Right lobe of liver (tissue), 6 donors: ENCODE measurements at places on chromosomes 1 and 21.

DNA sequence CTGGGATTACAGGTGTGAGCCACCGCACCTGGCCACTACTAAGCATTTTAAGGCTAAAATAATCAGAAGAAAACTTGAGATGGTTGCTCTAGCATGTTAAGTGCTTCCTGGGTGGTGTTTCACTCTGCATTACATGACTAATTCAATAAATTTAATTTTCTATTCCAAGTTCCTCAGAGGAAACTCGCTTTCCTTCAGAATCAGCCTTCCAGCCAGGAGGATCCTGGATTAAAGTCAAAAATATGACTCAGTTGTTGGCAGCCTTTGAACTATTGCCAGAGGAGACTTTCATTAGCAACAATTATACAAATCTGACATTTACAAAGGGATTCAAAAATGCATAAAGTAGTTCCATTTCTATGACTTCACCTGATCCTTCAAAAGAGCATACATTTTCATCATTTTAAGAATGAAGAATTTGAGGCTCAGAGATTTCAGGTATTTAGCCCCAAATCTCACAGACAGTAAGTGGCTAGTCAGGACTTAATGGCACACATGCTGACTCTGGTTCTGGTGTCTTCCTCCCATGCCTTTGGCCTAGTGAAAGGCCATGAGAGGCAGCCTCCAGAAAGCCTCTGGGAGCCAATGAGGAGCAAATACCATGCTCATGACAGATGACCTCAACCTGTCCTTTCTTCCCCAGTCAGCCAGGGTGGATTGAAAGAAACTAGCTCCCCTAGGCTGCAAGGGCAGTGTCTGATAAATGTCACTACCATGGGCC is 115.7 kb downstream of the MAP3K21 start:
- no peak for DNase-seq

GRCh38 chr21:42799948-42800347 is 79.4 kb downstream of the WDR4 start:
- no peak for DNase-seq

DNA sequence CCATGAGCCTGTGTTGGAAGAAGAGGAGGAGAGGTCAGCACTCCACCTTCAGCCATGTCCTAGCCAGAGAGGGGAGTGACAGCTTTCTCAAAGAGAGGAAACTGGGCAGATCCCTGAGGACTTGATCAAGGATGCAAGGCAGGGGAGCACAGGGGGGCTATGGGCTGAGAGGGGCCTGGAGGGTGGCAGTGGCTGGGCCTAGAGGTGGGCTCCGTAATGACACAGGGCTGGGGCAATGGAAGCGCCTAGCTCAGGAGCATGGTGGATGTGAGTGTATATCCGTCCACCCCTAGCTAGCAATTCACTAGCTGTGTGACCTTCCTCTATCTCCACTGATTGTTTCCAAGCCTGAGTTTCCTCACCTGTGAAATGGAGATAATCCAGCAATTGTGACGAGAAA is 32.6 kb downstream of the NEK2 start:
- DNase-seq = no peak

DNA sequence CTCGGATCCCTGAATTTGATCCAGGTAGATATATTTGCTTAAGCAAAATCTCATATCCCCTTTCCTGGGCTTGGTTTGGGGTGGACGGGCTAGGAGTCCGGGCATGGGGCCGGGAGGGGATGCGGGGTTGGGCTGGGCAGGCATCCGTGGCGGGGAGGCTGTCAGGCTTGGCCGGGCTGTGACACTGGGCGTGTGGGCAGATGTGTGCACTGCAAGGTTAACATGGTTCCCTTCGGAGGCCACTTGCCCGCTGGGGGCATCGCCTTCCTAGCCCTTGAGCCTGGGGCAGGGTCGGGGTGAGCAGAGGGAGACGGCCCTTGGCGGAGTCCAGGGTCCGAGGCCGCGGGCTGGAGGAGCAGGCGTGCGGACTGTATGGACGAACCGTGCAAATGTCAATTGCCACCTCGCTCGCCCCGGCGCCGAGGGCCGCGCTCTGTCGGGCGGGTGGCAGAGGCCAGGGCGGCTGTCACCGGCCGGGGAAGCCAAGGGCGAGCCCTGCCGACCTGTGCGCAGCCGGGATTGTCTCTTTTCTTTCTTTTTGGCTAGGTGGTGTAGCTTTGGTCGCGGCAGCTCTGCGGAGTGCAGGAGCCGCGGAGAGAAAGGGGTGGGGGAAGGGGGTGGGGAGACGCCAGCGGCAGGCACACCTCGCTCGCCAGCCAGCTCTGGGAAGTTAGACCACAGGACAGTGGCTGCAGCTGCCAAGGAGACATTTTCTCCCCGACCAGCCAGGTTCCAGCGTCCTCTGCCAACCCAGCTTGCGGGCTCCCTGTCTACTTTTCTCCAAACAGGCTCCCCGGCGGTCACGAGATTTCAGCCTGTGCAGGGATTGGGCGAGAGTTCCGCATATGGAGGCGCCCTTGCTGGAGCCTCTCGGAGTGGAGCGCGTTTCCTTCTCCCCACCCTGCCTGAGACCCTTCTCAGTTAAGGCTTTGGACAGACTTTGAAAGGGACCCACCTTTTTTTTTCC is 1.3 kb downstream of the RCOR3 start:
- DNase-seq = peak; percentile 86

DNA sequence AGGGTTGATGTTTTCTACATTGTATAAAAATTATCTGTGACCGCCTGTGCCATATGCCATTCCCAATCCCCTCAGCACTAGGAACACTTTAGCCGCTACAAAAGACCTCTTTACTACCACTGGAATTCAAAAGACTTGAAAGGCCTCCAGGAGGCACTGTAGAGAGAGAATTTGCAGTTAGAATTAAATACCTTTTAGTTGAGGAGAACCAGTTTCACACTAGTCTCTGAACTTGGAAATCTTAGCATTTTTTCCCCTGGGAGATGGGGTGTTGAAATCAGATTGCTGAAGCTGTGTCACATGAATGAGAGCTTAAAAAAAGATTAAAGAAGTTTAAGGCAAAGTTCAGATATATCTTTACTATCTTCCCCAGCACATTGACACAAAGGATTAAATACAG is 291.0 kb downstream of the ADGRL2 start:
- DNase-seq = no peak

GRCh38 chr1:40058453-40059337 is 18.2 kb downstream of the CAP1 start:
- DNase-seq = no peak

- DNase-seq = no peak
Observed at GRCh38 chr1:154629061-154629674, 21.2 kb upstream of the ADAR start.

DNA sequence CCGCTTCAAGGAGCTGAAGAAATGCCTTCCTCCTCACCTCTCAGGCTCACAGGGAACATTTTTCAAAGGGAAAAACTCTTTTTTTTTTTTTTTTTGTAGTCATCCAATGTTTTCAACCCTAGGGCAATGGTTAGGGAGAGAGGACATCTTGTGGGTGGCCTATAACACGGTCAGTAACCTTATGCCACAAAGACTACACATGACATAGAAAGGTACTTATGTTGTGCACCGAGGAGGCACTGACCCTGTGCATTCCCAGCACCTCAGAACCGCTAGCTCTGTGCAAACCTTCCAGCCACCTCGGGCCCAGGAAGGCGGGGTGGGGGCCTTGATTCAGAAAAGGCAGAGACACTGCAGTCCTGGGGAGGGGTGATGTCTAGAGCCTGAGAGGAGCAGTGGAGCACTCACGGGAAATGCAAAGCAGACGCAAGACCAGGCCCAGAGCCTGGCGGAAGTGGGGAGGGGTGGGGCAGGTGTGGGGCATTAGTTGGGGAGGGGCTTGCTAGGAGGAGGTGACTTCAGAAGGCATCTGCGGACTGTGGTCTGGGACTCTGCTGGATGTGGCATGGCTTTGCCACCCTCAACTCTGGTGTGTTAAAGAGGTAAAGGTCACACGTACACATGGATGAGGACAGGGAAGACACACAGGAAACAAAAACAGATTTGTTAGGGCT is 68.6 kb downstream of the MDM4 start:
- no peak for DNase-seq

- no peak for DNase-seq
Observed at GRCh38 chr1:8969937-8970336, 24.3 kb downstream of the CA6 start.

- no peak for DNase-seq
Observed at GRCh38 chr1:236154671-236155398, 12.5 kb downstream of the GPR137B start.

DNA sequence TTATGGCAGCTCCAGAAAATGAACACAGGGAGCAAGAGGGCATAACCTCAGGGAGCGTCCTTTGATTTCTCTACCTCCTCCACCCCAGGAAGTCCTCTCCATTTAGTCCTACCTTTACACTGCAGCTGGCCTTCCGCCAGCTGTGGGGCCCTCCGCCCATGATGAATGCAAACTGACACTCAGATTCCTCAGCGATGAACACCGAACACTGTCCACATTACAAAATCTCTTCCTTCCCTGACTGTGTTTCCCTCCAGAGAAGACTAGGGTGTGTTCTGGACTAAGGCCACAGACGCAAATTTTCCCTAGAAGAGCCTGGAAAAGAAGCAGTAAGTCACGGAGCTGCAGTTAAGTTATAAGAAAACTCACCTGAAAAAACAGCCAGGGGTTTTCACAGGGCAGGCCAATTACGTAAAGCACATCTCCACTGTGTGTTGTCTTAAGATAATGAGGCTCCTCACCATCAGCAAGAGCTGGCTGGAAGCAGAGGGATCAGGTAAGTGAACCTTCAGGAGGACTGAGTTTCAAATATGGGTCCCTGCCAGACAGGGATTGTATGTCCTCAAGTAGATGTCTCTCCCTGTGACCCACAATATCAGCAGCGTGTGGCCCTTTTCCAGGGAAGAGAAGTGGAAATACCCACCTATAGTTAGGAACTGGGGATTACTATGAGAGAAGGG is 46.3 kb upstream of the ATP1B1 start:
- DNase-seq = no peak

- no peak for DNase-seq
Observed at GRCh38 chr1:90488451-90488850, 228.7 kb downstream of the BARHL2 start.

DNA sequence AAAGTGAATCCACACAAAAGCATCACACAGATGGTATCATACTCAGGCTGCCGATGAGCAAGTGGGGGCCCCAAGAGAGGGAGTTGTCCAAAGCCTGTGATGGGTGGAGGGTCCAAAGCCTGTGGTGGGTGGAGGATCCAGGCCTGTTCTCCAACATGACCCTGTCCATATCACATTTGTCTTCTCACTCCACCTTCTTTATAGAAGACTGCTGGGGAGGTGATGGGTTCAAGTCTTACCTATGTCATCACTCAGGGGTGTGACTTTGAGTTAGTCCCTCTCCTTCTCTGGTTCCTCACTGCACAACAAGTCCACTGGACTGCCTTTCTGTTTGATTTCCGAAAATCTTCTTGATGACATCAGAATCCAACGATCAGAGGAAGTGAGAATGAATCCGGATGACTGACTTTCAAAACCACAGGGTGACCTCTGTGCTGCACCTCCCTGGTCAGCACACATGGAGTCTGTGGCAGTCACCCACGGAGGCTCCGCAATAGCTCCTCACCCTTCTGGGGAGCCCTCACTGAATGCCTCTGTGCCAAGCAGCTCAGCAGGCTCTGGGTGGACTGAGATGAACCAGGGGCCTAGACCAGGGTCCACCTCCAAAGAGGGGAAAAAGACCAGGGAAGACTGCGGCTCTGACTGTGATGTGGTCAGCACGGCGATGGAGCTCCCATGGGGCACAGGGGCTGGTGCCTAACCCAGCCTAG is 166.8 kb downstream of the HIVEP3 start:
- no peak for DNase-seq

DNA sequence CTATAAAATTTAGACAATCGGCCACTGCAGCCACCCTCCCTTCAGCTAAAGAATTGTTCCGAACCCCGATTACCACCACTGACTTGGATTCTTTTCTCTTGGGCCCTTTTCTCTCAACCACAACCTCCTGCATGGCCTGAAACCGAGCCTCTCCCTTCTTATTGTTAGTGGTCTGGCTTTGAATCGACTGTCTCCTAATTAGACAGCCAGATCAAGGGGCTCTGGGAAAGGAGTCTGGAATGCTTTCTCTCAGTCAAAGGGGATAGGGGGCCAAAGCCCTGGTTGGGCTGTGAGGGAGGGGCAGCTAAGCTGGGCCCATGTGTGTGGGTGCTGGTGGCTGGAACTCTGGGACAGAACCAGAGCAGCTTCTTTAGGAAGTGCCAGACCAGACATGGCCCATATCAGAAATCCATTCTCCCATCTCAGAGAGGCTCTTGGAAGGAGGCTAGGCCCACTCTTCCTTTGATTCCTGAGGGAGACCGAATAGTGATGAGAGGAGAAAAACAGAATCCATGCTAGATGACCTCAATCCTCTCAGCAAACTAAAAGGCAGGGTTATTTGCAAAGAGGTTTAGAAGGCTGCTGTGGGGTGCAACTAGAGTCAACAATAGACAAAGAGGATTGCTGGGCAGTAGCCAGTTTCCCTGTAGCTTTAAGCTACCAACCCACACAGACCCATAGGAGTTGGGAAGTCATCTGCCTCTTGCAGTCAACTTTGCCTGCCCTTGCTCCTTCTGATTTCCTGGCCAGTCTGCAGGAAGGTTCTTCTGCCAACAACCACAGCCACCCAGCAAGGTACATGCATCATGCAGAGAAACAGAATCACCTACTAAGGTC is 117.6 kb downstream of the AK5 start:
- DNase-seq = no peak

- no peak for DNase-seq
Observed at GRCh38 chr1:10082785-10083479, 50.2 kb downstream of the UBE4B start.

DNA sequence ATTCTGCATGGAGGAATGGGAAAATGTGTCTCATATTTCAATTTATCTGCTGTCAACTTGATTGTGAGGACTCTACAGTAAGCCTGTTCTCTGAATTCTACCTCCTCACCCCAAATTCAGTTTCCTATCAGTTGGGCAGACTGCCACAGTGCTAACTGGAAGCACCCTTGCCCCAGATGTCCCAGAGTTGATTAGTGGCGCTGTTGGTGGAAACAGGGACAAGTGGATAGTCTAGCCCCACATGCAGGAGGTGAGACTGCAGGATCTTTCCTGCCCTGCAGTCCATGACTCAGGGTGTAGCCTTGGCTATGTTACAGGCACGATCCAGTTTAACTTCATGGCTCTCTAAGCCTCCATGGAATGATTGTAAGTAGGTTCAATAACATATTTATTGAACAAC is 22.1 kb downstream of the ADAM30 start:
- no peak for DNase-seq

DNA sequence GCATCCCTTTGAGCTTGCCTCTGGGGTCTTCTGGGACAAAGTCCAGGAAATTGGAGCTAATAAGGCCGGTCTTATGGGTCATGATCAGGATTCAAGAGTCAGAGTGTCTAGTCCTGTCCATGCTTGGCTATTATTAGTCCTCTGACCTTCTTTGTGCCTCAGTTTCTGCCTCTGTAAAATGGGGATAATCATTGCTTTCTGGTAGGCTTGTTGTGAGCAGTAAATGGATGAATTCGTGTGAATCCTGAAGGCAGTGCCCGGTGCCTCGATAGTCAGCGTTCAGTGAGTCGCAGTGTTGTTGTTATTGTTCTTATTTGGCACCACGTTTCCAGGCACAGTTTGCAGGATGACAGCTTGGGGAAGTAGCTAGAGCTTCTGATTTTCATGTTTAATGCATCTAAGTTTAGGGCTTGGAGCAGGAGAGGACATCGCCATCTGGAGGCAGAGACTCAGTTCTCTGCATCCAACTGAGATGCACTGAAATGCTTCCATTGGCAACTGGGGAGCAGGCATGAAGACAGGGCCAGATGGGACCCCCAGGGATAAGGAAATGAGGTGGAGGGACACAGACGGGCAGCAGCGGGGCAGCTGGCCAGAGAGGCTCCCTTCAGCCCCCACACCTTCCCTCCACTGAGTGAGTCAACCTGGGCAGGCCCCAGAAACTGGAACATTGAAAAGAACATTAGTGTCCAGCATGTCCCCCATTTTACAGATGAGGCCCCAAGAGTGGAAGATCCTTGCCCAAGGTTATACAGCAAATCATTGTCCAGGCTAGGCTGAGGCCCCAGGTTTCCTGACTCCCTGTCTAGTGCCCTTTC is 160.3 kb downstream of the PTPRU start:
- no peak for DNase-seq
